Renal pelvis (tissue), 12 donors: ENCODE measurements at places on chromosomes 5 and 9. TPM values are rescaled to one million over a fixed set of nuclear protein-coding genes. Genes with fewer than 3 reads are reported as not detected.

Gene PPP6C
- polyA plus RNA-seq: 44.9 TPM

- DNase-seq: peak; percentile 34
Observed at GRCh38 chr9:19102181-19102630, 498 bp downstream of the HAUS6 start.

DNA sequence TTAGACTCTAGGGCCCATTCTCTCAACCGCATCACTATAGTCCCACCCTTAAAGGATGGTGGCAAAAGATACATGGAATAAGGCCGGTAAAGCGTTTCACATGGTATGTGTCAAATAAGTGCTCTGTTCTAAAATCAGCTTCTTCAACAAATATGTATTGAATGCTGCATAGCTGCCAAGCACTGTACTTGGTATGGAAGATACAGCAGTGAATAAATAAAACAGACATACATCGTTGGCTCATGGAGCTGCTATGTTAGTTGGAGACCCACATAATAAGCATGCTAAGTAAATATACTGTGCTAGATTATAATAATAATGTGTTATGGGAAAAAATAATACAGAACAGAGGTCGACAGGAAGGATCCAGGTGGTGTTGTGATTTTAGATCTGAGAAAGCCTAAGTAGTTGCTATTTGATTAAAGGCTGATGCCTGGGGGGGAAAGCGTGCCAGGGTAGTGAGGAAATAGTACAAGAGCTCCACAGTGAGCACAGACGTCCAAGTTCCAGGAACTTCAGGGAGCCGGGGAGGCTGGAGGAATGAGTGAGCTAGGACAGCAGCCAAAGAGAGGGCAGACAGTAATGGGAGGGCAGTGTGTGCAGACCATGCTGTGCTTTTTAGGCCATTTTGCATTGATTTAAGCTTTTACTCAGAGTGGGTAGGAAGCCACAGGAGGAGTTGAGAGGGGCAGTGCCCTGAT, 93.7 kb downstream of the JAKMIP2 start:
- DNase-seq: peak; percentile 44

- no peak for DNase-seq
Observed at GRCh38 chr9:123382653-123383511, 26.9 kb downstream of the CRB2 start.

Gene IFNA6
- polyA plus RNA-seq: not detected

DNA sequence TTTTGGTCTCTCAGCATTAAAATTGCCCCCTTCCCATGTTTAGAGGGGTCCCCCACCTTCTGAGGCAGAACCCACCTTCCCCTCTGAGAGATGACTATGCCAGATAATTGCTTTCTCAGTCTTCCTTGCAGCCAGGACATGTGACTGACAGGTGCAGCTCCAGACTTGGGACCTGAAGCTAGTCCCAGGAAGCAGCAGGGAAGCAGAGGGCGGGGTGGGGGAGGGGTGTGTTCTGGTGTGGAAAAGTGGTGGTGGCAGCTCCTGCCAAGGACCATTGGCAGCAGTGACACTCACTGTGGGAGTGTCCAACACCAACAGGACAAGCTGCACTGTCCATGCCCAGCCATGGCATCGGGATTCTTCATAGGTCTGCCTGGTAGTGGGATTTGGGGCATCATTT, 2.3 kb downstream of the EIF4E1B start:
- no peak for DNase-seq

DNA sequence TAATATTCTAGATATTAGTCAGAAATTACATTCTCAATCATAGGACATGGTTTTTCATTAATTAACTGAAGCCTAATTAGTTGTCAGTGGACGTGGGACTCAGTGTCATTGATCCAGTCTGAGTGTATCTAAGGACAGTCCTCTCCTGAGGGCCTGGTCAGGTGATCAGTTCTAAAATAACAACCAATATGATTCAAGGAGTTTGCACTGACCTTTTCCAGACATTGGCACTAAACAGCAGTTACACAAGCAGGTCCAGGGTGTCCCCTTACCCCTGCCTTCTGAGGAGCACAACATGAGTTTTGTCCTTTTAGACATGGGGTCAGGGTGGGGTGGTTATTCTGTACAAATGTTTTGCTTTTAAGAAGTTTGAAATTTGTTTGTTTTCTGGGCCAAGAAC, 97.8 kb downstream of the CMYA5 start:
- no peak for DNase-seq

GRCh38 chr9:111598733-111599091, 735 bp downstream of the PTGR1 start:
- DNase-seq: no peak

DNA sequence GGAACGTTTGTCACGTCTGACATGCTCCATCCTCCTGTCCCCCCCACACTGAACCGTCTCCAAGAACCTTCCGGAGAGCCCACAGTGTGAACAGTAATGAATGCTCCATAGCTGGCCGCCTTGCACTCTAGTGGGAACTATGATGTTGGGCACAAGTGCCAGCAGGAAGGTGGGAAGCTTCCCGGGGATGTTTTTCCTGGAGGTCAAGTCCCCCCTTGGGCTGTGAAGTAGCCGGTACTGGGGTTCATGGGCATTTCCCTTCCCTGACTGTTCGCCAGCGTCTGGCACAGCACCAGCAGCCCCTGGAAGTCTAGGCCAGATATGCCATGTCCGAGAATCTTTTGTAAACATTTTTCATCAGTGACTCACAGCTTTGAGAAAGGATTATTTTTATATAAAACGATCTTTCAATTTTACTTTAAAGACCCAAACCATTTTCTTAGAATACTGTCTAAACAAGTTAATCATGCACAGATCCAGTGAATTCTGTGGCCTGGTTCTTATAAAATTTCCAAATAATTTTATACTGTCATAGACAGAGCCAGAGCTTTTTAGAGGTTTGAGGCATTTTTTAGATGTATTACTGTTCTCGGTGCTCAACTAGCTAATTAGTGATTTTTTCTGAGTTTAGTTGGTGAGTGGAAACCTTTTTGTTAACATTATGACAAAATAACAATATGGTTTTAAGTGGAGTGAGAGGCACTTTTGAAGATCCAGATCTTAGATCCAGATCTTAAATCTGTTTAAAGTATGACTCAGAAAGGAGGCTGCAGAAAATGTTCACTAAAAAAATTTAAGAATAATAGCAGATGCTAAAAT, 11.6 kb downstream of the ABL1 start:
- DNase-seq: no peak

DNA sequence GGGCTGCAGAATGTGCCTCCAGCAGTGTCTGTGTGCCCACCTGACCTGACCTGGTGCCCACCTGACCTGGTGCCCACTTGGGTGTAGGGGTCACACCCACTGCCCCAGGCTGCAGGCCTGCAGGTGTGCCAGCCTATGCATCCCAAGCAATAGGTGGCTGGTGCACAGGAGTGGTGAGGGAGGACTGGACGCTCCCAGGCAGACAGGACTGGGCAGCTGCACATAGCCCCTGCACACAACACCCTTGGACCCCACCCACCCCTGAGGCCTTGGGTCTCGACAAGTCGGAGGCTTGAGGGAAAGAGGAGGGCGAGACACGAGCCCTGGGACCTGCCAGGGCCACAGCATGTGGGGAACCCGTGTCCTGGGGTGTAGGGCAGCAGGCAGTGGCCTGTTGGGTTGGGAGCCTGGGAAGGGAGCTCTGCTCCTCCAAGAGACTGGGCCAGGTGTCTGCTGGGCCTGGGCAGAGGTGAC, 10.8 kb upstream of the NRARP start:
- no peak for DNase-seq

DNA sequence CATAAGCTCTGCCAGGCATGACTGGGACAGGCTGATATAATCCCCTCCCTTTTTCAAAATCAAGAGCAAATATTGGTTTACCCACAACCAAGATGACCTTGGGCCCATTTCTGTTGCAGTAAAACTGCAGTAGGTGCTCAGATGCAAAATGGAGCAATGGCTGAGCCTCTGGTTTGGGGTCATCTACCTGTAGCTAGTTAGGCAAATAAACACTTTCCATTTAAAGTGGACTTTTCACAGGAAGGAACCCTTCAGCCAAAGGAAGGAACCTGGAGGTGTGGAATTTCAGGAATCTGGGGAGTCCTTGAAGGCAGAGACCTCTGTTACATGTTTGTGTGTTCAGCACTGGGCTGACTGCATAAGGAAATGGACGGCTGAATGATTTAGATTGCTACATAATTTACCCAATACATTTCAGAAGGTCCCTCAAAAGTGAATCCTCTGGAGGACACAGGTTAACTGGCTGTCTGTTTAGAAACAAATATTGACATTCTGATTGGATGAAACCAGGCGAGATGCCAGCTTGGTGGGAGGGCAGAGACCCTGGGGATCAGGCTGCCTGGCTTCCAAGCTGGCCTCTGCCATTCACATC, 170.1 kb upstream of the ZNF618 start:
- DNase-seq: no peak

Gene PCDHA10
- polyA plus RNA-seq: 0.39 TPM
